ENCODE measurements at places on chromosomes 4 and X.
A peak's percentile ranks its signal among the peaks of the same experiment; 100 is the strongest.

- DNase-seq, result no peak
These were observed 37.1 kb upstream of the STX18 start for GRCh38 chr4:4578981-4579380.

- DNase-seq, result no peak
These were observed 28.4 kb upstream of the CPLX1 start for GRCh38 chr4:854356-854755.

DNA sequence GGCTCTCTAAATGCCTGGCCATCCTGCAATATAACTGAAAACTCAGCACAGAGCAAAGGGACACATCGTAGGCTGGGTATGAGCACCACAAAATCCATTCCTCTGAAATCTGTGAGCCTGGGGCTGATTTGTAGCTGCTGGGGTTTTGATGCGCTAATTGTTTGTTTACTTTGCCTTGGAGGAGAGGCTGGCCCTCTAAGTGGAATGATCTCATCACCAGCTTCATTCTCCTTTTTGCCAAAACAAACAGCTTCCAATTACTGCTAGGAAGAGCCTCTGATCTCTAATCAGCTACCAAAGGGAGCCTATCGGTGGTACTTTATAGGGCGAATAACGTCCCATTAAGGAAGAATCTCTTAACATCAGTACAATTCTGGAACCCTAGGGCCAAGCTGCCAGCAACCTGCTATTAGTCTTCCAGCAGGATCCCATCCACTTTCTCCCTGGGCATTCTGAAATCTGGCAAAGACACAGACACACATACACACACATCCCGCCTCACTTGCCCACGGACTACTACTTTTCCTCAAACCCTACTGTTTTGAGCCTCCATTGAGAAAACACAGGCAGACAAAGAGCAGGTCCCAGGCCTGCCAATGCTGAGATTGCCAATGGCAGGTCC lies 5.8 kb downstream of the ANOS1 start:
- no peak for DNase-seq

- DNase-seq, result peak; percentile 85
These were observed at the start of gene DCK for GRCh38 chr4:70993181-70994068. DCK (plus strand) TSS chr4:70993649; CDS start chr4:70993836, 187 bp downstream.

GRCh38 chr4:67634741-67635140 lies 66.2 kb downstream of the UBA6 start:
- DNase-seq, result no peak

- DNase-seq, result no peak
These were observed 796.1 kb upstream of the ADGRL3 start for GRCh38 chr4:60404027-60404426.

DNA sequence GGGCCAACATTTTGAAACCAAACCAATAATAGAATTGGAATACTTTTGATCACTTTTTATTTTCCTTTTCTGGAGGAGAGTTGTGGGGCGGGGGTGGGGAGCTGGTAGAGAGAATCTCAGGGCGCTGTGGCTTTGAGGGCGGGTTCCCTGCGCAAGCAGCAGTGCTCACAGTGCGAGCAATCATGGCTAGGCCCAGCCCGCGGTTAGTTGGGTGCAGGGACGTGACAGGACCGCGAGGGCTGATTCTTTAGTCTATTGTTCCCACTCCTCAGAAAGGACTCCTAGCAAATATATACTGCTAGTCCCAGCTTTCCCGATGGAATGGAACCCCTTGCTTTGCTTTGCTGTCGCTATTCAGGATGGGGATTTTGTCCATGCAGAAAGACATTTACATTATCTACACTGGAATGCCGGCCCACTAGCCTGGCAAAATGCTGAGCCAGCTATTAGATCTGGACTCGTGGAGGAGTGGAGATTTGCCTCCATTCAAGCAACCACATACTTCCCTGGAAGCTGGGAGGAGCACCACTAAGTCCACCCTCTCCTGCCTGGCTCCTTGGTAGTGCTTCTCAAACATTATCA lies 23.9 kb upstream of the APLN start:
- DNase-seq, result no peak

DNA sequence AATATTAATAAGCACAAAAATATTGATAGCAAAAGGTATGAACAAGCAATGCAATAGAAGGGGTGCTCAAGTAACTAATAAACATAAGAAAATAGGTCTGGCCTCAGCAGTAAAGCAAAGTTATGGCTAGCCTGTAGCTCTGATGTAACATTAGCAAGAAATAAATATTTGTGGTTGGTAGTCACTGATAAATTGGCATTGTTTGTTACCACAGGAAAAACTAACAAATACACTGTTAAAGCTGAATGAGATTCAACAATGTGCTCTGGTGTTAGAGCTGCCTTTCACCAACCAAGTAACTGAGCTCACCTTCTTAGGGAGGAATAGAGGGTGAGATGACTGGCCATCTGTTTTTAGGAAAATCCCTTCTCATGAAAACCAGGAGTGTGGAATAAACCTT lies 71.4 kb downstream of the AREG start:
- DNase-seq, result no peak

- no peak for DNase-seq
These were observed 23.7 kb downstream of the PLS3 start for GRCh38 chrX:115584696-115585095.

DNA sequence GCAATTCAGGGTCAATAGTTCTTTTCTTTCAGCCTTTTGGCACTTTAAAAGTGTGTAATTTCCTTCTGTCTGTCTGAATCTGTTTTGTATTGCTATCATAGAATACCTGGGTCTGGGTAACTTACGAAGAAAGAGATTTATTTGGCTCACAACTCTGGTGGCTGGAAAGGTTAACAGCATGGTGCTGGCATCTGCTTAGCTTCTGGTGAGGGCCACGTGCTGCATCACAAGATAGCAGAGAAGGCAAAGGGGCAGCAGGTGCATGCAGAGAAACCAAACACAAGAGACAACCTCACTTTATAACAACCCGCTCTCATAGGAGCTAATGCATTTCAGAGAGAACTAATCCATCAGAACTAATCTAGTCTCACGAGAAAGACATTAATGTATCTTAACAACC lies 18.8 kb downstream of the RGN start:
- DNase-seq, result no peak

DNA sequence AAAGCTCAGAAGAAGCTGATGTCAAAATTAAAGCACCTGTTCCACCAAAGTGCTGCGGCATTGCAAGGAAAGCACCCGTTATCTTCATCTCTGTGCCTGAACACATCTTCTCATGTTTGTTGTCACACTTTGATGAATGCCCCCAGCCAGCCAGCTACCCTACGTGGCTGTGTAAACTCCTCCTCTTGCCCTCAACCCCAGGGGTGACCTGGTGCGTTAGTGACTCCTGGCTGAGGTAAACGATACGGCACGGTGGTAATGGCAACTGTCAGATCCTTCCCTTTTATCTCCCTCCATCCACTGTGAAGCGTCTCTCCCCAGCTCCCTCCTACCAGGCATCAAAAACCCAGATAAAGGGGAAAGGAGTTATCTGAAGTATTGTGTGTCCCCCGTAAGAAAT lies 90.6 kb upstream of the WWC2 start:
- no peak for DNase-seq

GRCh38 chr4:156584100-156584499 lies 387.5 kb downstream of the PDGFC start:
- no peak for DNase-seq

DNA sequence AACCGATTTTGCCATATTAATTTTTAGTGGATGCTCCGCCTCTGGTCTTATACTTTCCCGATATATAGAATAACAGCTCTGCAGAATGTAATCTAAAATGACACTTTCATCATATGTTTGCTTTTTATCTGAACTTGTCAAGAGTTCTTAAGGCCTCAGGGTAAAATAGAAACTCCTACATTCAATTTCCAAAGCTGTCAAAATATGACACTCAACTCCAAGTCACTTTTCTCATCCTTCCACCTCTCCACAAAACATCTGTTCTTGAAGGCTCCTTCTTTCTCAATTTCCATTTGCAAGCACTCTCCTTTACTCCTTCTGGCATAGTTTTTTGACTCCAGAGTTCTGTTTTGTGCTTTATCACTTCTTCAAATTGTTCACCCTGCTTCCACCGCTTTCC lies 242.2 kb downstream of the PDGFC start:
- DNase-seq, result no peak

DNA sequence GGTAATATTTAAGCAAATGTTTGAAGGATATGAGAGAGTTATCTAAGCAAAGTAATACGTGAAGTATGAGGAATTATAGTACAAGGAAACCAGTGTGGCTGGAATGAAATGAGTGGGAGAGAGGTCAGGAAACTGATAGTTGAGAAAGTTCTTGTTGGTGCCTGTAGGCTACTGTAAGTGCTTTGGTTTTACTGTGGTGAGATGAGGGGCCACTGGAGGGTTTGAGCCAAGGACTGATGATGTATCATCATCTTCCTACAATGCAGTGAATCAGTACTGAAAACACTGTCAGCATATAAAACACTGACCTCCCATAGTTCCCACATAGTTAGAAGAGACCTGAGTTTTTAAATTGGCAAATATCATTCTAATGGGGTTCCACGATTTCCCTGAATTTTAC lies 367.5 kb upstream of the CTSO start:
- peak; percentile 5 for DNase-seq

DNA sequence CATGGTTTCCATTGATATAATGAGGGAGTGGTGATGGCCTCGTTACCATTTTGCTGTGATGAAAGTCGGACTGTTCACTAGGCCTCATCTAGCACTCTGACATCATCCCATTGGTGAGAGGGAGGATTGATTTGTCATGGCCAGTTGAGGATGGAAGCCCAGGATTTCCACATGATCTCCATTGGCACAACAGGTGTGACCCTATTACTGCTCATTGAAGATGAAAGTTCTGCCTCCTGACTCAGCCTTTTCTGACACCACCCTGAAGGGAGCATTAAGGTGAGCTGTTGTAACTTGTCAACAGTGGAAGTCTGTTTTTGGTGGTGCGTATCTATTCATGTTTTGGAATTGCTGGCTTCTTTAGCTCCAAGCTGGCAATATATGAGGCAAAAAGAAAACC lies 144.2 kb downstream of the PABPC4L start:
- DNase-seq, result no peak

- no peak for DNase-seq
These were observed 1429.4 kb upstream of the ADGRL3 start for GRCh38 chr4:59770601-59771264.

DNA sequence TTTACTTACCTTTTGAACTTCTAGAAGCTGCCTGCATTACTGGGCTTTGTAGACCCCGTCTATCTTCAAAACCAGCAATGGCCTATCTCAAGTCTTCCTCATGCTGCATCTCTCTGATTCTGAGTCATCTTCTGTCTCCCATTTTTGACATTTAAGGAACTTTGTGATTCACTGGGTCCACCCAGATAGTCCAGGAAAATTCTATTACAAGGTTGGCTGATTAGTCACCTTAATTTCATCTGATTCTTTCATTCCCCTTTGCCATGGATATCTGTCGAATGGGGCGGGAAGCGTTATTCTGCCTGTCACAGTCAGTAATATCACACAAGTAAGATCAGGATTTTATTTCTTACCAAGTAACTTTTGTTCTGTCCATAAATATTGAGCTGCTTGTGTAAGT lies 618.0 kb downstream of the CCSER1 start:
- DNase-seq, result no peak

DNA sequence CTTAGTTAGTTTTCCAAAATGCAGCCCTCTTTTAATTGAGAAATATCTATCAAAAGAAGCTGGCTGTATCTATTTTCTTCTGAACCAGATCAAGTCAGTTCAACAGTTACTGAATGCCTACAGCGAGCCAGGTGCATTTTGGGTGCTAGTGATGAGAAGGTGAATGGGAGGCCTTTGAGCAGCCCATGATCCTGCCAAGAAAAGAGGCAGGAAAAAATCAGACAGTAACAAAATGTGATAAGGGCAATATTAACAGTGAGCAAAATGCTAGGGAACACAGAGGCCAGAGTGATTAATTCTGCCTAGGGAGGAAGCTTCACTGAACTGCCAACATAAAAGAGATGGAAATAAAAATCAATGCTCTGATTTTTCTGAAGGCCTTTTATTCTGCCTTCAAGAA lies 248.5 kb downstream of the SNCA start:
- no peak for DNase-seq

- no peak for DNase-seq
These were observed at the start of gene LDOC1 for GRCh38 chrX:141176586-141177451. LDOC1 (minus strand) TSS chrX:141177129; CDS start chrX:141177021, 108 bp downstream.

DNA sequence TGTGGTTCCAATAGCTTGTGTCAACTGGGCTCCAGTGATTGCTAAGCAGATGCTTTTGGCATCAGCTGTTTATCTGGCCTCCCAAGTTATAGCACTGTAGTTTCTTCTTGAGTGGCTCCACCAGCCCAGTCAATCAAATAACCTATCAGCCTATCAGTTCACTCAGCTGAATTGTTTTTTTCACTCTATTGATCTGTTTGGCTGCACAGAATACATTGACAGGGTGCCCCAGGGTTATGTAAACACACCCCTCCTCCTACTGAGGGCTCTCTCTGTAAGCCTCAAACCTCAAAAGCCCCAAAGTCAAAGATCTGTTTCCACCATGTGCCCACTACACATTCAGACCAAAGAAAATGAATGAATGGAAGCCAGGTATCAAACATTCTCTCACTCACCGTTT lies 214.0 kb downstream of the HS6ST2 start:
- DNase-seq, result no peak

GRCh38 chr4:148235809-148236208 lies 206.4 kb downstream of the NR3C2 start:
- no peak for DNase-seq

DNA sequence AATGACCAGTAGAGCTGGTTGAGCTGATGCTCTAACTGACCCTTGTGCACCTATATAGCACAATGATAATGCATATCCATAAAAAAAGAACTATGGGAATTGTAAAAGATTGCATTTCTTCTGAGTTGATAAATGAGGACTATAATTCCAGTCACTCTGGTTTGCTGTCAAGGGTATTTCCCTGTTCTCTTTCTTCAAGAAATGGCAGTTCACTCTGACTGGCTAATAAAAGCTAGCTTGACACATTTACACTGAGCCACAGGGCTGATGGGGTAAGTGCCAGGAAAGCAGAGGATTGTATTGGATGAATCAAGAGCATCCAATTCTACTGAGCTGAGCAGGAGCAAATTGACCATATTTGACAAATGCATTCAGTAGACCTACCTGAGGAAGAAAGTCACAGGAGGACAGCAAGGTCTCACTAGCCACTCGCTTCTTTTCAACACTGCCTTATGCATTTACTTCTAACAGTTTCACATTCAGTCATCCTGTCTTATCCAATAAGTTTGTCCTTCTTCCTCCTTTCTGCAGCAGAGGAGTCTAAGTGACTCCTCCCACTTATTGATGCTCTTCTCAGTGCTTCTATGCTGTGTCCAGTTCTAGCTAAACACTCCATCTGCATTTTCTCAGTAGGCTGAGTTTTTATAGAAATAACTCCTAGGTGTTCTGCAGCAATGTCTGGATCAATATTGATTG lies 43.0 kb downstream of the RBMX2 start:
- DNase-seq, result no peak

- peak; percentile 8 for DNase-seq
These were observed 937.1 kb downstream of the CCSER1 start for GRCh38 chr4:91064157-91064853.

GRCh38 chr4:2332201-2332975 lies 70.5 kb upstream of the MXD4 start:
- no peak for DNase-seq

GRCh38 chr4:57668621-57669020 lies 558.4 kb upstream of the IGFBP7 start:
- DNase-seq, result no peak

Data from Calu3 (cell line).